ENCODE measurements at places on chromosomes 7 and 10.

- DNase-seq = no peak
Observed at GRCh38 chr7:31478018-31478417, 35.9 kb upstream of the ITPRID1 start.

- no peak for DNase-seq
Observed at GRCh38 chr7:4434306-4434705, 247.8 kb upstream of the FOXK1 start.

GRCh38 chr7:128839751-128840177, 9.6 kb downstream of the FLNC start:
- DNase-seq = no peak

GRCh38 chr7:112453505-112454171, 3.4 kb downstream of the IFRD1 start:
- no peak for DNase-seq

GRCh38 chr10:132054564-132054963, 11.2 kb upstream of the JAKMIP3 start:
- no peak for DNase-seq

- DNase-seq = no peak
Observed at GRCh38 chr10:102122450-102122849, 2.3 kb upstream of the LDB1 start.

DNA sequence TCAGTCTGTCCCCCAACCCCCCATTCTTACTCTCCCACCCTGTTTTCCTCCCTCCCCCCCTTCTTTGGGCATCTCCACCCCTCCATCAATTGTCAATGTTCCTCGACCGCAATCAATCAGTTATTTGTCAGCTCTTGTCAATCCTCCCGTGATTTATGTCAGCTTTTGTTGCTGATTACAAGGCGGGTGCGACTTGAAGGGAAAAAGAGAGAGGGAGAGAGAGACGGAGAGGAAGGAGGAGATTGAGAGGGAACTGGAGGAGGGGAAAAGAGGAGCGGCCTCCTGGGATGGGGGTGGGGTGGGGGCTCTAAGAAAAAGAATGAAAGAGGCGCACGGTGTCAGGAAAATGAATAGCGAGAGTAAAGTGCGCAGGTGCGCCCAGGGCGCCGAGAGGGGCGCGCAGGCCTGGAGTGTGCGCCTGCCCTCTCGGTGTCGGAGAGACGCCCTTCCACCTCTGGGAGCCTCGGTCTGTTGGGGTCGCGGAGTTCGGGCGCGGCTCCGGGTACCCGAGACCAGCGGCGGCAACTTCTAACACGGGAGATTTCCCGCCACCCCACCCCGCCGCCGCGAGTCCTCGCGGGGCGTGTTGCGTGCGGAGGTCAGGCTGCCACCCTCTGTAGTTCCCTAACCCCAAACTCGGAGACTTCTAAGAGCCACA, 1.1 kb upstream of the ZNF503 start:
- no peak for DNase-seq

- no peak for DNase-seq
Observed at GRCh38 chr10:76357726-76358415, 926.4 kb downstream of the LRMDA start.
